ENCODE measurements at places on chromosomes 5 and 9. TPM values are rescaled to one million over a fixed set of nuclear protein-coding genes. Genes with fewer than 3 reads are reported as not detected.

MEIKIN gene
- total RNA-seq = not detected

LEAP2 gene
- total RNA-seq = 0.35 TPM

BHMT gene
- total RNA-seq = 1.2 TPM

GAPT gene
- not detected for total RNA-seq

ELAVL2 gene
- 1.2 TPM for total RNA-seq

FAM153A gene
- total RNA-seq = 0.12 TPM

LVRN gene
- total RNA-seq = 0.58 TPM

RHOBTB3 gene
- 86.4 TPM for total RNA-seq

CSF1R gene
- not detected for total RNA-seq

HDHD3 gene
- 13.5 TPM for total RNA-seq

ANGPTL2 gene
- total RNA-seq = 1.7 TPM

C5orf34 gene
- total RNA-seq = 3.6 TPM

PDE8B gene
- total RNA-seq = 0.35 TPM

SV2C gene
- not detected for total RNA-seq

NUTM2G gene
- not detected for total RNA-seq

PCDHA6 gene
- not detected for total RNA-seq

PCDHB6 gene
- not detected for total RNA-seq

OR1Q1 gene
- not detected for total RNA-seq

GALNT12 gene
- total RNA-seq = 8.8 TPM

FCN2 gene
- not detected for total RNA-seq

SLIT3 gene
- 0.36 TPM for total RNA-seq

TAS2R1 gene
- not detected for total RNA-seq

SOX30 gene
- 0.23 TPM for total RNA-seq

NR6A1 gene
- total RNA-seq = 1.1 TPM

IGIP gene
- total RNA-seq = 1.1 TPM

ADAMTS19 gene
- total RNA-seq = 0.72 TPM

STING1 gene
- 17.0 TPM for total RNA-seq

AQP7 gene
- total RNA-seq = not detected

AIF1L gene
- total RNA-seq = 52.5 TPM

DCTN3 gene
- 150 TPM for total RNA-seq

G3BP1 gene
- total RNA-seq = 194 TPM

CACNA1B gene
- 0.07 TPM for total RNA-seq

TMC1 gene
- not detected for total RNA-seq

C5orf47 gene
- not detected for total RNA-seq

TEX48 gene
- not detected for total RNA-seq

PRXL2C gene
- 12.6 TPM for total RNA-seq

Data from epithelial cell of proximal tubule (primary cell).